ENCODE measurements at places on chromosomes 3 and 15.

- DNase-seq, result peak; percentile 19
These were observed at the start of gene CD276 for GRCh38 chr15:73683777-73684580. Gene CD276, plus strand, starts transcription at chr15:73684383. Its CDS starts 15,257 bp downstream, at chr15:73699640.

GRCh38 chr15:59247364-59247763 is 40.7 kb downstream of the LDHAL6B start:
- DNase-seq, result peak; percentile 29

DNA sequence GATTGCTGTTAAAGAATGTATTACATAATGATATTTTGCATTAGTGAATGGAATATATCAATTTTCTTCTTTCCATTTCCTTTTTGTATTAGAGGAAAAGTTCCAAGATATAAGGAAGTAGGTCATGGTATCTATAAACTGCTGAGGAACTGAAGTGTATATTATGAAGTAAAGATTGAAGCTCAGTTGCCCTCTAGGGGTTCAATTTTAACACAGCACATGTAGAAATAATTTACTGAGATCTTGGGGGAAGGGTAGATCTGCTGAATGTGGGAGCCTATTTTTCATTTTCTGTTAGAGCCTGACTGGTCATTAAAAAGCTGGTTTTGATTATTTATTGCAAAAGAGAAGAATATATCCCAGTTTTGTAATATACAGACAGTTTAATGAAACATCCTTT is 45.2 kb downstream of the CMC1 start:
- no peak for DNase-seq

GRCh38 chr3:187793618-187794017 is 48.4 kb upstream of the BCL6 start:
- DNase-seq, result no peak

DNA sequence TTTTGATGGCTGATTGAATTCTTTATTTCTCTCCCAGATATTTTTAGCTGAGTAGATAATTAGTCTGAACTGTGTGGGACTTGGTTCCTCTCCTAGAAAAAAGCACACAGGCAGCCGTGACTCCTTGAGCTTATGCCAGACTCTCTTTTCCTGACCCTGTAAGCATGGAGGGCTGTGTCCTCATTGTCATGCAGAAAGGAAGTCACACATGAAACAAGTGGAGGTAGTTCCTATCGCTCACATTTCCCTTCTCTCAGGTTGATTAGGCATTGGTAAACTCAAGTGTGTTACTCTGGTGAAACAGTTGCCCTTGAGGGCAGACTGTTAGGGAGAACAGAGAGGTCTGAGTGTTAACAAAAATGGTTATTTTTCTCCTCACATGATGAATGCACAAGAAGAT is 6.3 kb upstream of the RTP4 start:
- no peak for DNase-seq
